ENCODE measurements at places on chromosomes 4 and X.

DNA sequence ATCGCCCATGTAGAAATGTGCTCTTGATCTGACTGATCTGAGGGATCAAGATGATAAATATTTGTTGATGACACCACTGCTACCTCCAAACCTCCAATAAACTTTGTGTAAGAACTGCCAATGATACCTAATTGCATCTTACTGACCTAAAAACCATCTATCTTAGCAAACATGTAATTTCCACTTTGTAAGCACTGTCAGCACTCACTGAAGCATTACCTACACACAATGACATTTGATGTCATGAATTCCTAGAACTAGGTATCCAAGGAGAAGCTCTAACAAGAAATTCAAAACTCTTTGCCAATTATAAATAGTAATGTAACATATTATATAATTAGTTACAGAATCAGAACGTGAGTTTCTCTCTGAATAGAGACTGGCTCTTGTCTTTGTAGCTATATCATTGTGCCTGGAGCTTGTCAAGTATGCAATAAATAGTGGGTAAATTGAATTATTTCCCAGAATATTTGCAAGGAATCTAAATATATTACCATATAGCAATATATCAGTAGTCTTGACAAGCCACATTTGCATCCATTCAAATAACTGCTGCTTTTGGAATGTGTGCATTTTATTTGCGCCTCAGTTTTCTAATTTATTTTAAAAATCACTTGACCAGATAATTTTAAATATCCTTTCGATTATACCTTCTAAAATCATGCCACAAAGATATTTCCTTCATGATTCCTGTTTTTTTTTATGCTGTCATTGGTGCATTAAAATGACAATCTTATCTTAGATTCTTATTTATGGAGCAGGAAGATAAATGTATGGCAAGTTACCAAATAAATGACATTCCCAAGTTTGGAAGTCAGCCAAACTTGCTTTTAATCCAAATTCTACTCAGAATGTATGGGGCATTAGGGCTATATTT, 232.3 kb upstream of the NEIL3 start:
- DNase-seq, result no peak

GRCh38 chrX:107646735-107647134, 18.4 kb downstream of the PRPS1 start:
- DNase-seq, result no peak

- no peak for DNase-seq
These were observed 11.8 kb upstream of the FGF13 start for GRCh38 chrX:138723301-138723700.

- DNase-seq, result no peak
These were observed 18.1 kb downstream of the CHIC1 start for GRCh38 chrX:73581002-73581628.

DNA sequence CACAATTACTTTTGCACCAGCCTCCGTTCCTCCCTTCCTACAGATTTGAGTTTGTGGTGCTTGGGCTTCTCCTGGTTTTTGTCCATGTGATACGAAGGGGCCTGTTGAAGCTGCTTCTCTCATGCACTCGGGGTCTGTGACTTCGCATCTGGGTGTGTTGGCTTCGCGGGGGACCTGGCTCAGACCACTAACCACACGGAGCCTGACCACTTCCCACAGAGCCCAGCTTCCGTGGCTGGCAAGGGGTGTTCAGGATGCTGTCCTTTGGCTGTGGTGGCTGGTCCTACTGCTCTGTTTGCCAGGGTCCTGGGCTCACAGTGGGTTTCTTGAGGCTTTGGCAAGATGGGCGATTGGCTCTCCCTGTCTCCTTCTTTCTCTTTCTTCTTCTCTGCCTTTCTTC, 19.8 kb upstream of the XG start:
- DNase-seq, result no peak

DNA sequence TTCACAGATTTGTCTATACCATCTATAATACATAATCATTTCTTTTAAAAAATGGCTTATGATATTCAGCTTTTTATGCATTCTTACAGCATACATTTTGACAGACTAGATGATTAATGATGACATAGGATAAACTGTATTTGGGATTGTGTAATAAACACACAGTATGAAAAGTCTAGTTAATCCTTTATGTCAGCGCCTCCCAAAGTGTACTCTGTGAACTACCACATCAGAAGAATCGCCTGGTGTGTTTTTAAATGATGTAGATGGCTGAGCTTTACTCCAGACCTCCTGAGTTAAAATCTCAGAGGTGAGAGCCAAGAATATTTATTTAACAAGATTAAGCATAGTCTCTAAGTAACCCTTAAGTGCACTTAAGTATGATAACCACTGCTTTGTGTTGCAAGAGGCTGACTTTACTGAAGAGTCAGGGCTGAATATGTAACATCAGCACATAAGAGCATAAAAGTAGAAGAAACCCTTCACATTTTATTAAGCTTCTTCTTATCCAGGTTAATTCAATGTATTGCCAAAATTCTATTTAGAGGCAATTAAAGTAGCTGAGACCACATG, 104.2 kb downstream of the ANK2 start:
- DNase-seq, result no peak

DNA sequence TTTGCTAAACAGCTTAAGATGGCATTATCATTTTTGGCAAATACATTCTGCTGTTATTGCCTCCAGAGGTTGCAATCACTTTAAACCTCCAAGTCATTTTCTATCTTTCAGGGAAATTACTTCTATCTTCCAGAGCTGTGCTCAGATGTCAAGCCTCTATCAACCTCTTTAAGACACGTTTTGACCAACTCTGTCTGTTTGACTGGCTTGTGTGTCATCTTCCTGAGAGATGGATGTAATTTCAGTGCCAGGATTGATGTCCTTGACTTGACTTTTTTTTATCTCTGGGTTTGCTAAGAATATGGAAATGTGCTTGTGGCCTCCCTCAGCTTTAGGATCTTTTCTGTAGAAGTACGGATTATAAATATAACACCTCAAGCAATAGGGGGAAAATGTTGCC, 263.4 kb downstream of the GLUD2 start:
- DNase-seq, result no peak

DNA sequence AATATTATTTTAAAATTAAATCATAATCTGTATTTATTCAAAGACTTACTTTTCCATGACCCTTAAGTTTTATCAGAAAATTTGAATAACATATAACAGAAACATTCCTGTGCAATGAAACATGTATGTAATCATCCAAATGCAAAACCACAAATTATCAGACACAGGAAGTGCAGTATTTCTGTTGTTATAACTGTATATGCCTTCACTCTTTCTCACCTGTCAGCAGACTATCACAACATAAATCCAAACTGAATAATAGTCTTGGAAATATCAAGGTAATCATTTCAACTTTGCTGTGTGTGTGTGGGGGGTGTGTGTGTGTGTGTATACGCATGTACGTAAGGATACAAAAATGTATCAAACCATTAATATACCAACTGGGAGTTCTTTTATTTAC, 285.9 kb downstream of the SLC7A11 start:
- DNase-seq, result no peak

- DNase-seq, result no peak
These were observed 6.4 kb upstream of the SEPTIN11 start for GRCh38 chr4:76943129-76943620.

GRCh38 chr4:23485801-23486200, 404.0 kb downstream of the PPARGC1A start:
- DNase-seq, result no peak

DNA sequence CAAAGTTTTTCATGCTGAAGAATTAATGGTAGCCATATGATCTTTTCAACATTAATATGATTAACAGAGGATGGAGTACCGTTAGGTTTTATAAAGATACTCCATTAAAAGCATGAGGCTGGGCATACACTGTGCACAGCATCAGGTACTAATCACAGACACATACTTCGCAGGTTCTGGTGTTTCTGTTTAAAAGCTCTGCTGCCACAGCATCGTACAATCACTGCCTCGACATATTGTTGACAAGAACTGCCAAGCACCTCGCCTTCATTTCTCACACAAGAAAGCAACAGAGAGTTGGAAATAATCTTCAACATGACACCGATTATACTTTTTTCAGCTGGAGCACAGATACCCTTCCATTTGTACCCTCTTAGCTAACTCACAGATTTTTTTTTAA, 753.4 kb upstream of the FAM241A start:
- no peak for DNase-seq
